Right atrium auricular region (tissue), 2 donors: ENCODE measurements at places on chromosomes 3 and 15. TPM values are rescaled to one million over a fixed set of nuclear protein-coding genes. Genes with fewer than 3 reads are reported as not detected.

- no peaks in the 10 kb centered on the region for H3K4me1 ChIP-seq
- no peaks in the 10 kb centered on the region for H3K36me3 ChIP-seq
- no peak overlapping the region for H3K4me3 ChIP-seq
- H3K27me3 ChIP-seq: no peaks in the 10 kb centered on the region
These were observed 1.8 kb downstream of the ITIH1 start for GRCh38 chr3:52779011-52779836.

The MKRN3 gene
- total RNA-seq: not detected

- no peaks in the 10 kb centered on the region for H3K4me1 ChIP-seq
- no peaks in the 10 kb centered on the region for H3K27me3 ChIP-seq
- peak; percentile 83 for DNase-seq
- H3K27ac ChIP-seq: peak overlapping the region; percentile 82
These were observed 46.8 kb downstream of the ST6GAL1 start for GRCh38 chr3:186976837-186977750.

DNA sequence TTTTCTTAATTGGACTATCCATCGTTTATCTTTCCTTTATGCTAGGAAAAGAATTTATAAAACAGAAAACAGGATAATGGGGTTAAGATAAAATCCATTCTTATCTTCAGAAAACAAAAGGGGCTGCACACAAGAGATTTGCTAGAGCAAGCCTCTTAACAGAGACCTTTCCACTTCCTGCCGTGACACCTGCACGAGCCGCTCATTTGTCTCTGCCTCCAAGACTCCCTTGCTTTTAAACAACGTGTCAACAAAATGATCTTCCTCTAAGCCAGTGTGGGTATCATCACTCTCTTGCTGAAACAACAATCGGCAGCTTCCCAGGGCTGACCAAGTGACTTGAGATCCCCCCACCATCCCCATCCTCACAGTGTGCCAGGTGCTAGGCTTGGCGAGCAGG lies 33.1 kb downstream of the GABRB3 start:
- H3K36me3 ChIP-seq: no peaks in the 10 kb centered on the region
- no peak overlapping the region for H3K27ac ChIP-seq
- DNase-seq: no peak
- H3K4me1 ChIP-seq: no peaks in the 10 kb centered on the region

DNA sequence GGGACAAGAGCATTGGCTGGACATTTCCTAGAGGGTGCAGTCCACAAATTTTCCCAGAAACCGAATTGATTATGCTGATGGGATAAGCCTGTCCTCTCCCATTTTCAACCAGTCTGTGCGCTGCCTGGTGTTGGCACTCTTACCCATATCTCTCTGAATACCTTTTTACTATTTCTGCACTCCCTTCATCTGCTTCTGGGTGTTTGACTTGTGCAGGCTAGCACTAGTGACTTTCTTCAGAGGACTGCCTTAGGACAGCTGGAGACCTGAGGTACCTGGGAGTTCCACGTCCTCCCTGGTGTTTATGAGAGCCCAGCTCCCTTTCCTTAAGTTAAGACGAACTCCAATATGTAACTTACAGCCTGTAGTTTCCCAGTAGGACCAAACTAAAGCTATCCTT lies 50.2 kb downstream of the RBMS3 start:
- H3K36me3 ChIP-seq: no peaks in the 10 kb centered on the region
- peak overlapping the region; percentile 84 for H3K27ac ChIP-seq
- peaks cover 59% of the 10 kb centered on the region for H3K4me1 ChIP-seq
- no peak for DNase-seq
- no peak overlapping the region for H3K4me3 ChIP-seq

The FBXO40 gene
- 187 TPM for total RNA-seq

DNA sequence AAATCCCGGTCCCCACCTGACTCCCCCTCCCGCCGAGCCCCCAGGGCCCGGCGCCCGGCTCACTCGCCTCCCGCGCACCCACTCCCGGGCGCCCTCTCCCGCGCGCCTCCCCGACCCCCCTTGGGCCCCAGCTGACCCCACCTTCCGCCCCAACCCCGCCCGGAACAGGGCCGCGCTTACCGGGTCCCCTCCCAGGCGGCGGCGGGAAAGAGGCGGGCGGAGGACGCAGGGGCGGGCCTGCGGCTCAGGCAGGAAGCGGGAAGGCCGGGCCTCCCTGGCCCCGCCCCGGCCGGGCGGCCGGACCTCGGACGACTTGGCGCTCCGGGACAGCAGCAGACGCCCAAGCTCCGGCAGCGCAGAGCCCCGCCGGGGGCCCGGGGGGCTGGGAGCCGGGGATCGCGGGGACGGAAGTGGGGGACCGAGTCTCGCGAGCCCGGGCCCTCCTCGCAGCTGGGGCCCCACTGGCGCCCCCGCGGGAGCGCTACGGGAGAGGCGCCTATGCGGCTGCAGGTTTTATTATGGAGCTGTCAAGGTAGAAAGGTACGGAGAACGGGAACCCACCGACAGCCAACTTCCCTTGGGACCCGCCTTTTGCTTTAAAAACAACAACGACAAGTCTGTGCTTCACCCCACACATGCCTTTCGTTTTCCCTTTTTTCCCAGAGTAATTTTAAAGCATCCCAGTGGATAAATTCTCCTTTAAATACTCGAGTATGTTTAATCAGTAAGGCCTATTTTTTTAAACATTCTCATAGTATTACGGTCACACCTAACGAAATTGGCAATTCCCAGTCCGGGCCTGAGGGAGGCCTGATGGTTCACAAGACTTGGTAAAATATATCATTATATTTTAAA lies at the start of gene SLC41A3:
Gene SLC41A3, minus strand, starts transcription at position 212 of the 855 bp plus-strand sequence. CDS start 15,905 bp downstream, outside the sequence.
- peak; percentile 83 for DNase-seq
- H3K4me3 ChIP-seq: peak within 1 kb of the TSS; percentile 77
- H3K27me3 ChIP-seq: no peaks in the 10 kb centered on the region
- no peaks in the 10 kb centered on the region for H3K4me1 ChIP-seq
- H3K27ac ChIP-seq: peak within 1 kb of the TSS; percentile 92

DNA sequence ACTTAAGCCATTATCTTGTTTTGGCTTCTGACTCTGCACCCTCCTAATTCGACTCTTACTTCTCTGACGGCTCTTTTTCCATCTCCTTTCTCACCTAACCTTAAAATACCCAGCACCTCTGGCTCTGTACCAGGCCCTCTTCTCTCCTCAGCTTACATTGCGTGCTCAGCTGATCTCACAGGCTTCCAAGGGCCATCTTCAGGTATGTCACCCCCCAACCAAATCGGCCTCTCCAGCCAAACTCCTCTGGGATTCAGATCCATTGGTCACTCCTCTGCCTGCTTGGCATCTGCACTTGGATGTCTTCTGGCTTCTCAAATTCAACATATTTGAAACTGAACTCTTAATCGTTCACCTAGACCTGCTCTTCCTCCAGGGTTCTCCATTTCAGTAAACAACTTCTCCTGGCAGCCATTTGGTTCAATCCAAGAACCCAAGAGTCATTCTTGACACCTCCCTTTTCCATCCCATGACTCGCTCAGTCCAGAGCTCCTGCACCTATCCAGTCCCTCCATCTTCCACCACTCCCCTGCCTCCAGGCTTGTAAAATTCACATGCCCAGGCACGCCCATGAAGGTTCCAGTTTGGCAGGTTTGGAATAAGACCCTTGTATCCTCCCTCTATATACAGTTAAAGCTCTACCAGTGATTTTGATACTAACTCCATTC lies 35.2 kb upstream of the SLC41A3 start:
- no peaks in the 10 kb centered on the region for H3K27me3 ChIP-seq
- DNase-seq: no peak
- H3K4me3 ChIP-seq: no peak overlapping the region
- H3K4me1 ChIP-seq: no peaks in the 10 kb centered on the region

- H3K36me3 ChIP-seq: no peaks in the 10 kb centered on the region
- H3K4me1 ChIP-seq: no peaks in the 10 kb centered on the region
- no peak overlapping the region for H3K27ac ChIP-seq
- no peak overlapping the region for H3K4me3 ChIP-seq
These were observed 42.3 kb downstream of the ZDHHC19 start for GRCh38 chr3:196168808-196169391.

DNA sequence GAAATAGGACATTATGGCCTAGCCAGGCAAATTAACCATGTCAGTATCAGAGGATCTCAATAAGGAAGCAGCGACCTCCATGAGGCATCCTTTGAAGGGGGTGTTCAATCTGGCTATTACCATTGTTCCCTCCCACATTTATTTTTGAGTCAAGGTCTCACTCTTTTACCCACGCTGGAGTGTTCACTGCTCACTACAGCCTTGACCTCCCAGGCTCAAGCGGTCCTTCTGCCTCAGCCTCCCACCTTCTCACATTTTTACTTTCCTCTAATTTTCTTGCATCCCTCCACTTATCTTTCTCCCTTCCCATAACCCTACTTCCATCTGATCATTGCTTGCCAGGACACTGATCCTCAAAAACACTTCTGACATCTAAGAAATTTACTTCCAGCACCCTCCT lies 654.0 kb upstream of the NR2F2 start:
- H3K27me3 ChIP-seq: no peaks in the 10 kb centered on the region
- H3K4me3 ChIP-seq: no peak overlapping the region

The SPSB4 gene
- total RNA-seq: 1.8 TPM

GRCh38 chr15:81023483-81024264 lies 23.0 kb downstream of the TLNRD1 start:
- H3K36me3 ChIP-seq: no peaks in the 10 kb centered on the region
- H3K27ac ChIP-seq: peak overlapping the region; percentile 60
- peak; percentile 93 for DNase-seq
- no peak overlapping the region for H3K4me3 ChIP-seq

The CILP gene
- 32.0 TPM for total RNA-seq

- no peaks in the 10 kb centered on the region for H3K27me3 ChIP-seq
- no peak for DNase-seq
- peaks cover 38% of the 10 kb centered on the region for H3K4me1 ChIP-seq
- H3K36me3 ChIP-seq: no peaks in the 10 kb centered on the region
- H3K27ac ChIP-seq: peak overlapping the region; percentile 96
These were observed 1.1 kb upstream of the ST6GAL1 start for GRCh38 chr3:186929186-186929585.

- H3K36me3 ChIP-seq: no peaks in the 10 kb centered on the region
- no peak overlapping the region for H3K4me3 ChIP-seq
- no peaks in the 10 kb centered on the region for H3K27me3 ChIP-seq
These were observed 454.7 kb downstream of the PYDC2 start for GRCh38 chr3:191915712-191916111.

The RTP4 gene
- total RNA-seq: 1.0 TPM

DNA sequence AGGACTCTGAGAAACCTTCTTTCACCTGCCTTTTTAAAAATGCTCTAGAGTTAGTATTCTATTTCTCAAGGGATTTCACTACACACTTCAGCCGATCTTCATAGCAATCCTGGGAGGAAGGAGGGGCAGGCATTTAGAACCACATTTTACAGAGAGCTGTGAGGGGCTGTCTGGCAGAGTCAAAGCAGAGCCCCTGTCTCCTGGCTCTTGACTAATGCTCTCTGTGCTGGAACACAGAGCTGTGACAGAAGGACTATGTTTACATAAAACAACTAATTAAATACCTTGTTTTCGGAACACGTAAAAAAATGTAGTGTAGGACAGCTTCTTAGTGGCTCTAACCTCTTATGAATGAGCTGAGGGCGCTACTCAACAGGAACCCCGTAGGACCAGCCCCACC lies 7.6 kb upstream of the SPTBN5 start:
- no peak overlapping the region for H3K27ac ChIP-seq
- H3K36me3 ChIP-seq: peaks cover 34% of the 10 kb centered on the region

The OSTN gene
- total RNA-seq: not detected

DNA sequence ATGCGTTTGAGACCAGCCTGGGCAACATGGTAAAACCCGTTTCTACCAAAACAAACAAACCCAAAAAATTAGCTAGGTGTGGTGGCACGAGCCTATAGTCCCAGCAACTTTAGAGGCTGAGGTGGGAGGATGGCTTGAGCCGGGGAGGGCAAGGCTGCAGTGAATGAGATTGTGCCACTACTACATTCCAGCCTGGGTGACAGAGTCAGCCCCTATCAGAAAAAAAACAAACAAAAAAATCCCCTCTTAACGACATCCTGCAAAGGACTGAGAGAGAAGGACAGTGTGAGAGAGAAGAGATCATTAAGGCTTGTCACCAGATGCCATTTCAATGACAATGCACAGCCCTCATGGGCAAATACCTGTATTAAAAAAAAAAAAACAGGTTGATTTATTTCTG lies 266.7 kb upstream of the ATP10A start:
- H3K4me3 ChIP-seq: no peak overlapping the region
- no peaks in the 10 kb centered on the region for H3K27me3 ChIP-seq
- DNase-seq: no peak
- H3K27ac ChIP-seq: no peak overlapping the region
- H3K4me1 ChIP-seq: no peaks in the 10 kb centered on the region
- no peaks in the 10 kb centered on the region for H3K36me3 ChIP-seq

GRCh38 chr15:90807786-90808086 lies 60.7 kb upstream of the FURIN start:
- no peaks in the 10 kb centered on the region for H3K4me1 ChIP-seq
- no peaks in the 10 kb centered on the region for H3K27me3 ChIP-seq
- no peak overlapping the region for H3K4me3 ChIP-seq
- no peaks in the 10 kb centered on the region for H3K36me3 ChIP-seq
- no peak overlapping the region for H3K27ac ChIP-seq

GRCh38 chr15:79178594-79178993 lies 88.0 kb upstream of the RASGRF1 start:
- DNase-seq: no peak
- no peaks in the 10 kb centered on the region for H3K27me3 ChIP-seq
